SW480 (cell line): ENCODE measurements at places on chromosomes 6 and 20.
A peak's percentile ranks its signal among the peaks of the same experiment; 100 is the strongest.

DNA sequence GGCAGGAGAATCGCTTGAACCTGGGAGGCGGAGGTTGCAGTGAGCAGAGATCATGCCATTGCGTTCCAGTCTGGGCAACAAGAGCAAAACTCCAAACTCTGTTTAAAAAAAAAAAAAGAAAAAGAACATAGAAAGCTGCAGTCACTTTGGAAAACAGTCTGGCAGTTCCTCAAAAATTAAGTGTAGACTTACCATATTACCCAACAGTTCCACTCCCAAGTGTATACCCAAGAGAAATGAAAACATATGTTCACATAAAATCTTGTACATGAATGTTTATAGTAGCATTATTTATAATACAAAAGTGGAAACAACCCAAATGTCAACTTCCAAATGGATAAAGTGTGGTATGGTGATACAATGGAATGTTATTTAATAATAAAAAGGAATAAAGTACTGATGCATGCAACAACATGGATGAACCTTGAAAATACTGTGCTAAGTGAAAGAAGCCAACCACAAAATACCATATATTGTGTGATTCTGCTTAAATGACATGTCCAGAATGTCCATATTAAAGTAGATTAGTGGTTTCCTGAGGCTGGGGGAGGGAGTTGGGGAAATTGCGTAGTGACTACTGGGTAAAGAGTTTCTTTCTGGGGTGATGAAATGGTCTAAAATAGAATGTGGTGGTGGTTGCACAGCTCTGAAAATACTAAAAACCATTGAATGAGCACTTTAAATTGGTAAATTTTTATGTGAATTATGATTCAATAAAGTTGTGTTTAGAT lies 62.9 kb downstream of the SUN5 start:
- no peak for DNase-seq

DNA sequence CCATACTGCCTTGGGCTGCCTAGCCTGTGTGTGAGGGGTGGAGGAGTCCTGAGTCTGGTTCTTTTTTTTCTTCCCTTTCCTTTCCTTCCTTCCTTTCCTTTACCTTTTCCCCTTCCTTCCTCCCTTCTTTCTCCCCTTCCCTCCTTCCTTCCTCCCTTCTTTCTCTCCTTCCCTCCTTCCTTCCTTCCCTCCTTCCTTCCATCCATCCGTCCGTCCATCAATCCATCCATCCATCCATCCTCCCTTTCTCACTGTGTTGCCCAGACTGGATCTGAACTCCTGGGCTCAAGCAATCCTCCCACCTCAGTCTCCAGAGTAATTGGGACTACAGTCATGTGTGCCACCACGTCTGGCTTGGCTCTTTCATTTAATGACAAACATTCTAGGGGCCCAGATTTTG lies 750.7 kb upstream of the CHD6 start:
- no peak for DNase-seq

DNA sequence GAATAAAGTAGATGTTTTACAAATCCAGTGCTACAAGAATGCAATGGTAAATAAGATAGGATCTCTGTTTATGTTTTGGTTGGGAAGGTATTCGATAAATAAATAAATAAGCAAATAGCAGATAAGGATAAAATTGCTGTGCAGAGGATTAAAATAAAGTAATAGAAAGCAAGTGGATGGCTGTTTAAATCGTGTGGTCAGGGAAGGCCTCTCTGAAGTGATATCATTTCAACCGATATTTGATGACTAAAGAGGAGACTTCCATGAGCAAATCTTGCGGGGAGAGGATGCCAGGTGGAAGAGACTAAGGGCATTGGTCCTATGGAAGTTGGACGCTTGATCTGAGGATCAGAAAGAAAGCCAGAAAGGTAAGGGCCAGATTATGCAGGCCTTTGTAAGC lies 92.0 kb upstream of the CCN2 start:
- DNase-seq, result no peak

DNA sequence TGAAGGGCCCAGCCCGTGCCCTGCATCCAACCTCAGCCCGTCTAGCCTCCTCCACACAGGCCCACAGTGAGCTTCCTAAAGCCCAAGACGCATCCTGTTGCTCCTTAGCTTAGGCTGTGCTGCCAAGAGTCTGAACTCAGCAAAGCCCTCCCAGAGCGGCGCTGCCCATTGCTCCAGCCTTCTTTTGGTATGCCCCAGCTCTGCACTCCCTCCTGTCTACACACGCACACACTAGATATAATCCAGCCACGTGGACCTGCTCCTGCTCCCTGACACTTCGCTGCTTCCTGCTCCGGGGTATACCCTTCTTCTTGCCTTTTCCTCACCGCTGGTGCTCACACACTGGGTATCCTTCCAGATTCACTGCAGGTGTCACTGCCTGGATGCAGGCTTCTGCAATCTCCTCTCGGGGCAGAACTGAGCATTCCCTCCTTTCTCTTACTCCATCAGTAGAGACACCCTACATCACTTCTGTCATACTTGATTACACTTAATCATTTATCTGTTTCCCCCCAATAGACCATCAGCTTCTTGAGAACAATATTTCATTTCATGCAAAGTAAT lies 23.8 kb downstream of the GABRR2 start:
- no peak for DNase-seq

GRCh38 chr20:44696315-44696714 lies 18.9 kb upstream of the CCN5 start:
- no peak for DNase-seq

DNA sequence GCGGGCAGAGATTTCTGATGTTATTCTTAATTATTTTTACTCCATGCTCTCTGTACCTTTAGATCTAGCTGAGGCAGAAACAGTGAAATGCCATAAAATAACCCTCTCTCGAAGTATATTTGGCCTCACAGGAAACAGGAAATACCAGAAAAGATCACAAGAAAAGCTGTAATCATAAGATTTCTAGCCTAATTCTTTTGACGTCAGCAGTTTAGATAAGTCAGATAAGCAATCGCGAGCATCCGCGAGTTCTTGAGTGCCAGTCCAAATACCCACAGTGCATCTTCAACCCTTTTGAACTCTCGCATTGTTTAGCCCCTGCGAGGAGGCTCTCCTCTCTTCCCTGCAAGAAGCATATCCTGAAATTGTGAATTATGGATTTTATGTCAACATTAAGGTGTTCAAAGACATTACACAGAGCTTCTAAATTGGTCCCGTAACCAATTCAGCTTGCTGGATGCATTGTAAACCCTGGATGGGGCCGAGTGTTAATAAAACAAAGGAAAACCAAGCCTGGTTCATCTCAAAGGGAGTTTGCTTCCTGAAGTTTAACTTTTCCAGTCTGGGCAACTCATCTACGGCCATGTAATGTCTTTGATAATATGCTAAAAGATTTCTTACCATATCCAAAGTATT lies 198.9 kb downstream of the MTFR2 start:
- DNase-seq, result no peak

- peak; percentile 26 for DNase-seq
These were observed 7.4 kb upstream of the IGF2R start for GRCh38 chr6:159961528-159961927.

DNA sequence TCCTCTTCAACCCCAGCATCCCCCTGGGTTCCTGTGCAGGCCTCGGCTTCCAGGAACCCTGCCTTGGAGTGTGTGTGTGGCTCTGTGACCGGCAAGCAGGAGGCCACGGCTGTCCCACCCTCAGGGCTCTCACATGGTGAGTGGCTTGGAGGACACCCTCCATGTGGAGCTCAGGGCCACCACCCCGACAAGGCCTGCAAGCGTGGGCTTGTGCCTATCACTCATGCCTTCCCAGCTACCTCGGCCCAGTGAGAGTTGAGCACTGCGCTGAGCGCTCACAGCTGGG lies 76.7 kb downstream of the DACT2 start:
- DNase-seq, result no peak

DNA sequence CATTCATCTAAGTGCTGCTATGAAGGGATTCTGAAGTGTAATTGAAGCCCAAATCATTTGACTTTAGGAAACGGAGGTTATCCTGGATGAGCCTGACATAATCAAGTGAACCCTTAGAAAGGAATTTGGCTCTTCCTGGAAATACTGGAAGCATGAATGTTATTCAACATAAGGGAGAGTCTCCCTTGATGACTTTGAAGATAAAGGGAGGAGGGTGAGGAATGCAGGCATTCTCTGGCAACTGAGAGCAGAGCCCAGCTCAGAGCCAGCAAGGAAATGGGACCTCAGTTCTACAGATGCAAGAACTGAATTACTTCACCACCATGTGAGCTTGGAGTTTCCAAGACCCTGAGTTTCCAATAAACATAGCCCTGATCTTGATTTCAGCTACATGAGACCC lies 168.2 kb downstream of the DLL1 start:
- DNase-seq, result no peak

- DNase-seq, result no peak
These were observed 1.3 kb upstream of the REPS1 start for GRCh38 chr6:138989098-138989983.

- DNase-seq, result no peak
These were observed 532.6 kb upstream of the JARID2 start for GRCh38 chr6:14713008-14713960.

DNA sequence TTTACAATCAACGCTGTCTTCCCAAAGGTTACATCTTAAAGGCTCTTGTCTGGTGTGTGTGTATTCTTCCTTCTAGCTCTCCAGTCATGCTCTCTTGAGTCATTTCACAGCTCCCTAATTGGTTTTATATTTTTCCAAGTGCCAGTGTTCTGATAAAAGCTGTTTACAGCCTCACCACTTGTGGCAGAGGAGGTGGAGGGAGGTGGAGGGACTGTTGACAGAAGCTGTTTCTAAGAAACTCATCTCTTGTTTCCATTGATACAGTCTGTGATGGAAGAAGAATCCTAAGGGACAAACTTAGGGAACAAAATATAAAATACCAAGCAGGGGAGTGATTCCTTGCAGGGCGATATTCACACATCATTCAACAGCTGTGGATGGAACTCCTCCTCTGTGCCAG lies 64.0 kb downstream of the QRSL1 start:
- no peak for DNase-seq
